ENCODE measurements at places on chromosomes 6 and 20.

DNA sequence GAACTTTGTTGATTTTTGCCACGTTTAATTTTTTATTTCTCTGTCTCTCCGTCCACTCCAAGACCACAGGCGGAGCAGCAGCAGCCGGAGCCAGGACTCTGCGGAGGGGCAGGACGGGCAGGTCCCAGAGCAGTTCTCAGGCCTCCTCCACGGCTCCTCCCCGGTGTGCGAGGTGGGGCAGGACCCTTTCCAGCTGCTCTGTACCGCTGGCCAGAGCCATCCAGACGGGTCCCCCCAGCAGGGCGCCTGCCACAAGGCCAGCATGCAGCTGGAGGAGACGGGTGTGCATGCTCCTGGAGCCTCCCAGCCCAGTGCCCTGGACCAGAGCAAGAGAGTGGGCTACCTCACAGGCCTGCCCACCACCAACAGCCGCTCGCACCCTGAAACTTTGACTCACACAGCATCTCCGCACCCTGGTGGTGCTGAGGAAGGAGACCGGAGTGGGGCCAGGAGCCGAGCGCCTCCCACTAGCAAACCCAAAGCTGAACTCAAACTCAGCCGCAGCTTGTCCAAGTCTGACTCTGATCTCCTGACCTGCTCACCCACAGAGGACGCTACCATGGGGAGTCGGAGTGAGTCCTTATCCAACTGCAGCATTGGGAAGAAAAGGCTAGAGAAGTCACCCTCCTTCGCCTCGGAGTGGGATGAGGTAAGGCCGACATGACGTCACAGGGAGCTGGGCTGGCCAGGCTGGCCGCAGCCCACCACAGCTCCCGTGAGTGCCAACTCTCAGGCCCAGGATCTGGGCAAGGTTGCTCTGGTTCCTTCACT lies 123.5 kb downstream of the TCP11 start:
- no peak for DNase-seq

DNA sequence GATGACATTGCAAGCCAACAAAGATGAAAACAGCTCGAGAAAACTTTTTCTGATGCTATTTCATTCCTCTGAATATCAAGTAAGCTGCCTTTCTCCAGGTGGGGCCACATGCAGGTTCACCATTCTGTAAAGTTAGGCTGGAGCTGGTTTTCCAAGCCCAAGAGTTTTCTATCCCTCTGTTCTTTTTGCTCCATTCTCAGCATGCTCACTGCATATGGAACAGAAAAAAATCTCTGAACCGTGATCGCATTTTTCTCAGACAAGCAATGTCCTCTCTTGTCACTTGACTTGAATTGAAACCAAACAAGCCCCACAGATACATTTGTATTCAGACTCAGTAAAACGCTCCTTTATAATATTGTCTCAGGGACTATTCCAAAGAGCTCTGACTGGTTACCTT lies 451.6 kb downstream of the FRK start:
- DNase-seq, result no peak

- DNase-seq, result no peak
Measured at GRCh38 chr6:42251500-42251899, 33.8 kb upstream of the MRPS10 start.

- DNase-seq, result peak; percentile 33
Measured at GRCh38 chr6:4210629-4211419, 75.4 kb upstream of the ECI2 start.

- no peak for DNase-seq
Measured at GRCh38 chr6:31092238-31092637, 20.1 kb downstream of the C6orf15 start.

Measured in left kidney (tissue), 8 donors.